ENCODE measurements at places on chromosomes 13 and 19.

GRCh38 chr19:46728208-46728607 lies 11.3 kb upstream of the PRKD2 start:
- no peak for DNase-seq

- DNase-seq = no peak
Measured at GRCh38 chr19:31819837-31820236, 470.6 kb upstream of the TSHZ3 start.

DNA sequence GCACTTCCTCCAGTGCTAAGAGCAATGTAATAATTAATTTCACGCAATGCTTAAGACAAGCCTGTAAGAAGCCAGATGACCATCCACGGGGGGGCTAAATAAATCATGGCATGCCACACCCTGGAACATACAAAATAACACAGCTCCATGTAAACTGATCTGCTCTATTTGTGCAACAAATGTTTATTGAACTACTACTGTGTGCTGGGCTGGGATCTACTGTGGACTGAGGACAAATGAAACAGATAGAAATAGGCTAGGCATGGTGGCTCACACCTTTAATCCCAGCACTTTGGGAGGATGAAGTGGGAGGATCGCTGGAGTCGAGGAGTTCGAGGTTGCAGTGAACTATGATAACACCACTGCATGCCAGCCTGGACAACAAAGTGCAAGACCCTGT lies 21.3 kb downstream of the TGFB1 start:
- DNase-seq = no peak

GRCh38 chr13:104015646-104016396 lies 949.6 kb upstream of the SLC10A2 start:
- DNase-seq = no peak

DNA sequence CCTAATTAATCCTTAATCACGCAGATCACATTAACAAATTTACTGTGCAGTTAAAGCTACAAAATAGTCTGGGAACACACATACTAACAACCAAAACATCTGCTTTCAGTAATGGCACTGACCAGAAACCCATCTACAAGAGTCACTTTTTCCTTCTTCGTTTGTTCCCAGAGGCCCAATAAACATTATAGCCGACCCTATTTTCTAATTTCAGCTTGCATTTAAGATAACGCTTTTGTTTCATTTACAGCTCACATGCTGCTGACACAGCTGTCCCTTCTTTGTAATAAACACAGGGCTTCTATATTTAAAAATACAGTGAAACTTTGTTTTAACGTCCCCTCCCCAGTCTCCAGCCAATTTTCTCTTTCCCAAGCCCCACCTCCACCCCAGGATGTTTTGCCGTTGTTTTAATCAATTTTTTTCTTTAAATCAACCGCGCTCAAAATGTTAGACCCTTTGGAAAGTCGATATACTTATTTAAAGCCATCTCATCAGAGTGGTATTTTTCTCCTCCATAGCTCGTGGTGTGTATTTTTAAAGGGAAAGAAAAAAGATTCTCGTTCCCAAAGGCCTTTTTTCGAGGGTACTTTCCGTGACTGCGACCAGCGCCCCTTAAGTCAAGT lies 1.7 kb upstream of the WBP4 start:
- DNase-seq = no peak

DNA sequence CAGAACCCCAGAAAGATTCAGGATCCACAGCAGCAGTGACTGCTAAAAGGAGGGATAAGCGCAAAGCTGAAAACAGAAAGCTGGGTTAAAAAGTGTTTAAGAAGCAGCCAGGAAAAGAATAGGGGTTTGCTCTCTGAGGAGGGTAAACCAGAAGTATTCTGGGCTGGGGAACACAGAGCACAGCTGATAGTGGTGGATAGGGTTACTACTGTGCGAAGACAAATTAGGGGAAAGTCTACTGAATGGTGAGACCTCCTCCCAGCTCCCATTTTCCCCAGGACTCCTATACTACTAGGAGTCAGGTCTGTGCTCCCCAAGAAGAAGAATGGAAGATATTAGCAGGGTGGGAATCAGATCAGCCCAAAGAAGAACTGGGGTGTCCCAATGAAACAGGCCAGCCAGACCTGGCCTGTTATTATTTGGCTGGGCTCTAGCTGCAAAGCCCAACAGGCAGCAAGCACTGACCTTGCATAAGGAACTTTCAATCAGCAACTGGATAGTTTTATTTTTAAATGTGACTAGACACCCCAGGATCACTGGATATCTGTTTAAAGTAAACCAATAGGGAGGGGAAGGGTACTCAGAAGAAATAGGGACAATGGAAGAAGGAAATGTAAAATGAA lies 43.5 kb upstream of the SERTM1 start:
- no peak for DNase-seq

DNA sequence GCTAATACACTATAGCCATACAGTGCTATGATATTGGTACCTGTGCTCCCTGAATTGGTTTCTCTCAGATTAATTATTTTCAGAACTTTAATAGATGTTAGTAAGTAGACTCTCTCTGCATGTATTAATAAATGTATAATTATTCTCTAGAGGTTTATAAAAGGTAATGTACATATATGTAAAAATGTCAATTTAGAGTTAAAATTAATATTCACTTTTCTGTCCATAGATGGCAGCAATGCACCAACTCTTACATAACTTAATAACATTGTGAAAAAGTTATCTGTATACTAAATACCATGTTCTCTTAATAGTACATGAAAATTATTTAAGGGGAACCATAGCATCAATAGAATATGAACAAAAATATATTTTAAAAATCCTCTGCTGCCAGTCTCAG lies 515.0 kb upstream of the KLHL1 start:
- DNase-seq = no peak

GRCh38 chr13:38409771-38410170 lies 60.1 kb downstream of the UFM1 start:
- no peak for DNase-seq

GRCh38 chr13:41812851-41813250 lies 148.1 kb downstream of the VWA8 start:
- no peak for DNase-seq

- no peak for DNase-seq
Measured at GRCh38 chr13:107466326-107467099, 748.8 kb downstream of the LIG4 start.

GRCh38 chr13:104595511-104595910 lies 1529.3 kb upstream of the SLC10A2 start:
- no peak for DNase-seq

DNA sequence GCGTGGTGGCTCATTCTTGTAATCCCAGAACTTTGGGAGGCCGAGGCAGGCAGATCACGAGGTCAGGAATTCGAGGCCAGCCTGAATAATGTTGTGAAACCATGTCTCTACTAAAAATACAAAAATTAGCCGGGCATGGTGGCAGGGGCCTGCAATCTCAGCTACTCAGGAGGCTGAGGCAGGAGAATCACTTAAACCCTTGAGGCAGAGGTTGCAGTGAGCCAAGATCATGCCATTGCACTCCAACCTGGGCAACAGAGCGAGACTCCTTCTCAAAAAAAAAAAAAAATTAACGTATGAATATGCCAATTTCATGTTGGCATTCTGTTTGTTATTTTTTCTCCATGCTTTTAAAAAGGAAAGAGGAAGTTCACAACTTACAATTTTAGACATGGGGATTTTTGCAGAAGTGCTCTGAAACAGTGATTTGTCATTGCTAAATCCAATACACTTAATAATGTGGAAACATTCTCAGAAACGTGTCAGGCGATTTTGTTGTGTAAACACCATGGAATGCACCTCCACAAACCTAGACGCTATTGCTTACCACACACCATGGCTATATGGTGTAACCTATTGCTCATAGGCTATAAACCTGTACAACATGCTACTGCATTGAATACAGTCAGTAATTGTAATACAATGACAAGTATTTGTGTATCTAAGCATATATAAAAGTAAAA lies 115.9 kb upstream of the PCDH20 start:
- no peak for DNase-seq

All from stimulated activated CD4-positive, alpha-beta T cell treated with anti-CD3 and anti-CD28 coated beads, Interleukin-2, amount 100 ng/mL, for 4 hours (primary cell).